ENCODE measurements at places on chromosomes 7 and 10.

DNA sequence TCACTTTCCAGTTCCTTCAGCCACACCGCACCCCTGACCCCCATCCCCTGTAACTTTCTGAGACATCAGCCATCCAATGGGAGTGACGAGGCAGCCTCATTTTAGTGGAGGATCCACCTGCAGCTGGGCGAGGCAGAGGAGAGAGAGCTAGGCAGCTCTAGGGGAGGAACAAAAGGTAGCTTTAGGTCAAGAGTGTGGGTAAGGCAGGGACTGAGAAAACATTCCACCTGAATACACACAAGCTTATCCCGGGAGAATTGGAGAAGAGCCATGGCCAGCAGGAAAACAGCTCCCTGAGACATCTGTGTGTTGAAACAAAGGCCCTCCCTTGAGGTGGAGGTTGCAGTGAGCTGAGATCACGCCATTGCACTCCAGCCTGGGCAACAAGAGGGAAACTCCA is 6.7 kb upstream of the KLRG2 start:
- no peak overlapping the region for H3K27ac ChIP-seq
- no peak overlapping the region for H3K4me3 ChIP-seq
- DNase-seq, result no peak
- no peaks in the 10 kb centered on the region for H3K36me3 ChIP-seq

DNA sequence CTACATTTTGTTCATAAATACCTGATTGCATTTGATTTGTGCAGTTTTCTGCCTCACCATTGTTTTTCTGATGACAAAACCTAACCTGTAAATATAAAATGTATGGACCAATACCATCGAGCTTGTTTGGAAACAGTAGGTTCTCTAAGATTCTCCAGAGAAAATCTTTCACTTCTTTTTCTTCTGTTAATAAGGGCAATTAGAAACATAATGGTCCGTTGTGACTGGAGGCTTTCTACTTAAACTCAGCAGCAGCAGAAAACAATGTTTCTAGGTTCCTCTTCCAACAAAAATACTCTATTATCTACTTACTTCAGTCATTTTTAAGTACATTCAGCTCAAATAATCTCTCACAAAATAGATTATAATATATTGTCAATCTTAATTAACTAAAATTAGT is 601.5 kb downstream of the PHTF2 start:
- H3K27me3 ChIP-seq, result peaks cover 4% of the 10 kb centered on the region
- H3K27ac ChIP-seq, result no peak overlapping the region
- H3K4me3 ChIP-seq, result no peak overlapping the region
- DNase-seq, result no peak
- H3K4me1 ChIP-seq, result no peaks in the 10 kb centered on the region

- no peak overlapping the region for H3K27ac ChIP-seq
- H3K4me3 ChIP-seq, result no peak overlapping the region
- no peaks in the 10 kb centered on the region for H3K4me1 ChIP-seq
- H3K27me3 ChIP-seq, result peaks cover 12% of the 10 kb centered on the region
Observed at GRCh38 chr7:141451232-141451631, 100.0 kb upstream of the AGK start.

DNA sequence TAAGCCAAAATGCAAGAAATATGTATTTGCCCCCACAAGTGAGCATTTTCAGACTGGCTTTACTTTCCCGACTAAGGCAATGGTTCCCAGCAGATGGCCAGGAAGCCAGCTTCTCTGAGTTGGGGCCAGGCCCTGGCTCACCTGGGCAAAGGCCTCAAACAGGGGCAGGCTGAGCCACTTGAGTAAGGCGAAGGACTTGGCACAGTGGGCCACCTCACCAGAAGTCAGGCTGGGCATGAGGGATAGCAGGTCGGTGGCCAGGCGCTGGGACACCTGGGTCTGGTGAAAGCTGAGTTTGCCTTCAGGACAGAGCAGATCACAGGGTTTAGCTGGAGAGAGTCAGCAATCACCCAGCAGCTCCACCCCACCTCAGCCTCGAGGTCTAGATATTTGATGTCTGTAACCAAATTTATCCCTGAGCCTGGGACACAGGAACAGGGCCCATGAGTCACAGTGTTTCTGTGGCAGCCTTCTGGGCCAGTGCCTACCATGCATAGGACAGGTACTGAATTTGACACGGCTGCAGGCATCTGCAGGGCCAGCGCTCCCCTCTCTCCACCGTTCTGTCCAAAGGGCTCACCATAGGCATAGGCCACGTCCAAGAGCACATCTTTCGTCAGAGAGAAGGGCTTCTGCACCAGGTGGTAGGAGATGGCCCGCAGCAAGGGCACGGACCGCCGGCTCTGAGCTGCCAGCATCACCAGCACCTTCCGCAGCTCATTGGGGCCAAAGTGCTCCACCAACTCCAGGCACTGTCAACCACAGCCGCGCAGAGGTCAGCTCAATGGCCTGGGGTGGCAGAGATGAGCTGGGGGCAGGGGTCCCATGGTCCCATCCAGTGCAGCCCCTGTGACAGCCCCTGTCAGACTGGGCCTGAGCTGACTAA is 7.3 kb downstream of the TBRG4 start:
- peaks cover 70% of the 10 kb centered on the region for H3K36me3 ChIP-seq
- H3K4me3 ChIP-seq, result no peak overlapping the region

DNA sequence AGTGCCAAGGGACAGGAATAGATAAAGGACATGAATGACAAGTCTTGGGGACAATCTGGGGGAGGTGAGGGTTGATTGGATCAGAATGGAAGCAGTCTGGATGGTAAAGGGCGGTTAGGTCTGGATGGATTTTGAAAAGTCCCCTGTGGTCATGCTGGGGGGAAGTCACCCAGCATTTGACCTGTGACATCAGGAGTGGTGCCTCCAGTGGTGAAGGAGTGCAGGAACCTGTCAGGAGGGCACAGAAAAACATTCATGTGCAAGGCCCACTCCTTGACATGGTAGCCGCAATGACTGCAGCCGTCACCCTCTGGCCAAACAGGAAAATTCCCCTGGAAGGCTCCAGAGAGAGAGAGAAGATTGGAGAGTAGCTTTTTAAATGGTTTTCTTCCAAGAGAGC is 304.8 kb downstream of the GFRA1 start:
- no peaks in the 10 kb centered on the region for H3K4me1 ChIP-seq
- no peak for DNase-seq
- no peaks in the 10 kb centered on the region for H3K36me3 ChIP-seq

GRCh38 chr10:5595994-5596471 is 70.4 kb downstream of the ASB13 start:
- peaks cover 17% of the 10 kb centered on the region for H3K4me1 ChIP-seq
- peak; percentile 14 for DNase-seq
- H3K36me3 ChIP-seq, result no peaks in the 10 kb centered on the region
- H3K27ac ChIP-seq, result no peak overlapping the region
- H3K27me3 ChIP-seq, result peaks cover 5% of the 10 kb centered on the region

GRCh38 chr7:148515237-148515636 is 75.3 kb upstream of the C7orf33 start:
- H3K4me1 ChIP-seq, result no peaks in the 10 kb centered on the region
- H3K36me3 ChIP-seq, result no peaks in the 10 kb centered on the region
- H3K27ac ChIP-seq, result no peak overlapping the region
- DNase-seq, result no peak
- H3K27me3 ChIP-seq, result peaks cover 22% of the 10 kb centered on the region
